T-helper 17 cell (primary cell): ENCODE measurements at places on chromosomes 1 and 21. TPM values are rescaled to one million over a fixed set of nuclear protein-coding genes. Genes with fewer than 3 reads are reported as not detected.

The ATP1A2 gene
- total RNA-seq = not detected

The C4BPA gene
- total RNA-seq = 0.12 TPM

The AMY2B gene
- 39.4 TPM for total RNA-seq

GRCh38 chr1:168110896-168111545 is 25.7 kb downstream of the GPR161 start:
- no peak overlapping the region for H3K27ac ChIP-seq
- no peak for DNase-seq
- H3K4me1 ChIP-seq = no peaks in the 10 kb centered on the region
- H3K27me3 ChIP-seq = no peaks in the 10 kb centered on the region
- H3K36me3 ChIP-seq = no peaks in the 10 kb centered on the region

The CD101 gene
- 1.9 TPM for total RNA-seq

The KRTAP19-1 gene
- total RNA-seq = not detected

- H3K27me3 ChIP-seq = peaks cover 56% of the 10 kb centered on the region
- peaks cover 5% of the 10 kb centered on the region for H3K4me1 ChIP-seq
- H3K27ac ChIP-seq = no peak overlapping the region
- no peak for DNase-seq
- no peak overlapping the region for H3K4me3 ChIP-seq
- peaks cover 2% of the 10 kb centered on the region for H3K36me3 ChIP-seq
Measured at GRCh38 chr1:4050998-4051397, 150.9 kb upstream of the C1orf174 start.

The TEDDM1 gene
- not detected for total RNA-seq
